ENCODE measurements at places on chromosomes 11 and 22. TPM values are rescaled to one million over a fixed set of nuclear protein-coding genes. Genes with fewer than 3 reads are reported as not detected.

DNA sequence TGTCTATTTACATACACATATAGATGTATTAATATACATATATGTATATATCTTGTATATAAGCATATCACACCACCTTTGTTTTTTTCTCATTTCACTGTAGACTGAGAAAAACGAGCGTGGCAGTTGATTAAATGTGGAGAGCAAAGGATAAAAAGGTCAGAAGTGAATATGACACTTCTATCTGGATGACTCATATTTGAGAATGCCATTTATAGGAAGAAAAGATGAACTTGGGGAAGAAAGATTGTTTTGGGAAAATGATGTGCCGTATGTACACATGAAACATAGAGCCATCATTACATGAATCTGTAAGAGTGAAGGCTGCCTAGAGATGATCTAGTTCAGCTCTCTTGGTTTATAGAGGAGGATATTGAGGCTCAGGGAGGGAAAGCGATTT lies 28.7 kb downstream of the AMOTL1 start:
- DNase-seq: no peak

DNA sequence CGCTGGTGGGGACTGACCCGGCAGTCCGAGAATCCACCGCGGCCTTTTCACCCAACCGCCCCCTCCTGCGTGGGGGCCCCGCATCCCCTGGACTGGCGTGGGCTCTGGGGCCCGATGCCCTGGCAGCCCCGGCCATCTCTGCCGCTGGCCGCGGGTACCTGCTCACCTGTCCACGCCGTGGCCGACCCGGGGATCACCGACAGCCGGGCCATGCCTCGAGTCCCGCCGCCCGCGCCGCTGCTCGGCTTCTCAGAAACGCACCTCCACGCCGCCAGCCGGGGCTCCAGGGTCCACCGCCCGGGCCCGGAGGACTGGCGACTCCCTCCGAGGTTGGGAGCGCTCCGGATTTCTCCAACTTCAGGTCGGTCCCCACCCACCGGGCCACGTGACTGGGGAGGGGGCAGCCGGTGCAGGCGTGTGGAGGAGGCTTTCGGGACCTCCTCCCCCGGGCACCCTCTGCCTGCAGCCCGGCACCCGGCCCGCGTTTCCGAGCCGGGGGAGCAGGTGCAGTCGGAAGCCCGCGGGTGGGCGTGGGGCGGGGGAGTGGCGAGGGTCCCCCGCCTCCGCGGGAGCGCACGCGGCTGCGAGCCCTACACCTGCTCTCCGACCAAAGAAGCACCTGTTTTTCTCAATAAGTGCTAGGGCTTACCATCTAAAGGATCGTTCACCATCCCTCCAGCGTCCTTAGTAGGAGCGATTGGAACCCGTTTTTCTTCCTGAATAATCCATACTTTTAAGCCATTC lies 554 bp upstream of the NRIP3 start:
- DNase-seq: peak; percentile 41

GRCh38 chr22:46107753-46108563 lies 42.4 kb upstream of the PPARA start:
- DNase-seq: no peak

RTN4RL2 gene
- total RNA-seq: 1.0 TPM

SAA4 gene
- total RNA-seq: not detected
